Bronchial epithelial cell (primary cell): ENCODE measurements at places on chromosomes 7 and 10.

DNA sequence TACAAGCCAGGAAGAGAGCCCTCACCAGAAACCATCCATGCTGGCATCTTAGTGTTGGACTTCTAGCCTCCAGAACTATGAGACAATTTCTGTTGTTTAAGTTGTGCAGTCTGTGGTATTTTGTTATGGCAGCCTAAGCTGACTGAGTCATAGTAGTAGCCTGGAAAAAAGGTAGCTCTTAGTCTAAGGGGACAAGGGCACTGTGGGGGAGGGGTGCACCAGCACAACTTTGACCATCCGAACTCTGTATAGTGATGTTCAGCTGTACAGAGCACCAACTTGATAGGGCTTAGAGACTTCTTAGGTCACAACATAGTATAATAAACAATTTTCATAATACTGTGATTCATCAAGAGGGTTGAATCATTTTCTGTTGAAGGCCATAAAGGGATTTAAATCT, 14.3 kb downstream of the EIF4EBP2 start:
- peak; percentile 61 for DNase-seq

DNA sequence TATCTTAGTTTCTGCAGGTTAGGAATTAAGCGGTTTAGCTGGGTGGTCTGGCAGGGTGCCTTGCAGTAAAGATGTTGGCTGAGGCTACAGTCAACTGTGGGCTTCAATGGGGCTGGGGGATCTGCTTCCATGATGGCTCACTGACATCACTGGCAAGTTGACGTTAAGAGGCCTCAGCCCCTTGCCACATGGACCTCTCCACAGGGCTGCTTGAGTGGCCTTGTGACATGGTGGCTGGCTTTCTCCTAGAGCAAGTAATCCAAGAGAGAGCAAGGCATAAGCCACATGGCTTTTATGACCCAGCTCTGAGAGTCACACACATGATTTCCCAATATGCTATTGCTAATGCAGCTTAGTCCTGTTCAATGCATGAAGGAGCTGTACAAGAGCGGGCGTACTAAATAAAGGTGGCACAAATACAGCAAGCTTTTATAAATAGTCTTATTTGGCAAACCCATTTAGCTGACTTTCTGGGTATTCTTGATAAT, 109.1 kb downstream of the SEPTIN7 start:
- no peak for DNase-seq

- DNase-seq = peak; percentile 91
These were observed 262.8 kb upstream of the GRB10 start for GRCh38 chr7:51045319-51046102.

GRCh38 chr7:76296743-76297740, 5.4 kb upstream of the HSPB1 start:
- peak; percentile 99 for DNase-seq

DNA sequence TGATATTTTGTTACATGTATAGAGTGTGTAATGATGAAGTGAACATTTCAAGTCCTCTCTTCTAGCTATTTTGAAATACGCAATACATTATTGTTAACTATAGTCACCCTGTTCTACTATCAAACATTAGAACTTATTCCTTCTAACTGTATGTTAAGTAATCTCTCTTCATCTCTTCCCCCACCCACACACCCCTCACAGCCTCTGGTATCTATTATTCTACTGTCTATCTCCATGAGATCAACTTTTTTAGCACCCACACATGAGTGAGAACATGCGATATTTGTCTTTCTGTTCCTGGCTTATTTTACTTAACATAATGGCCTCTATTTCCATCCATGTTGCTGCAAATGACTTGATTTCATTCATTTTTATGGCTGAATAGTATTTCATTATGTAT, 57.7 kb upstream of the EGR2 start:
- no peak for DNase-seq

- no peak for DNase-seq
These were observed 438.1 kb upstream of the NRP1 start for GRCh38 chr10:33772370-33773252.

DNA sequence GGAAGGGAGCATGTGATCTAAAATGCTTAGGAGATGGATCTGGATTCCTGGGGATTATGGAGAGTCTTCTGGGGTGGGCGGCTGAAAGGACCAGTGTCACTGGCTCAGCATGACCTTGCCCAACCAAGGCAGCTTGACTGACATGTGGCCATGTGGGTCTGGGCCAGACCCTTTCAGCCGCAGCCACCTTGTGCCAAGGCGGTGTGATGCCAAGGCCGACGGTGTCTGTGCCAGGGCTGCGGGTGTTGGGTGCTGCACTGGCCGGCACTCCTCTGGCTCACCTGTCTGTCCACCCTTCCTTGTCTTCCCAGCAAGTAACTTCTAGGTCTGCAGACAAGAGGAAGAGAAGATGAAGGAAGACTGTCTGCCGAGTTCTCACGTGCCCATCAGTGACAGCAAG, 8.8 kb downstream of the DEPP1 start:
- DNase-seq = no peak

GRCh38 chr7:101816595-101817470, 593 bp upstream of the CUX1 start:
- no peak for DNase-seq

DNA sequence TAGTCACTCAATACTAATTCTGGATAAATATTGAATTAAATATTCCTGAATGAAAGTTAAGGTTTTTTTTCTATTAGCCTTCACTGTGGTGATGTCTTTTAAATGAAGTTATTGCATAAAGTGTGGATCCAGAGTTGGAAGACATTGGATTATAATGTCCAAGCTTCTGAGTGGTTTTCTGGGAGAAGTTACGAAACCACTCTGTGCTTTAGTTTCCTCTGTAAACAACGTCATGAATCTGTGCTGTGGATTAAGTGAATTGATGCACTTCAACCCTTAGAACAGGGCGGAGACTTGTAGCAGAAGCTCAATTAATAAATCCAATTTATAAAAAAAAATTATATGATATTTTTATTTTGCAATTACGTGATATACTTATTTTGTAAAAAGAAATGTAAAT, 271.7 kb downstream of the BICC1 start:
- no peak for DNase-seq

DNA sequence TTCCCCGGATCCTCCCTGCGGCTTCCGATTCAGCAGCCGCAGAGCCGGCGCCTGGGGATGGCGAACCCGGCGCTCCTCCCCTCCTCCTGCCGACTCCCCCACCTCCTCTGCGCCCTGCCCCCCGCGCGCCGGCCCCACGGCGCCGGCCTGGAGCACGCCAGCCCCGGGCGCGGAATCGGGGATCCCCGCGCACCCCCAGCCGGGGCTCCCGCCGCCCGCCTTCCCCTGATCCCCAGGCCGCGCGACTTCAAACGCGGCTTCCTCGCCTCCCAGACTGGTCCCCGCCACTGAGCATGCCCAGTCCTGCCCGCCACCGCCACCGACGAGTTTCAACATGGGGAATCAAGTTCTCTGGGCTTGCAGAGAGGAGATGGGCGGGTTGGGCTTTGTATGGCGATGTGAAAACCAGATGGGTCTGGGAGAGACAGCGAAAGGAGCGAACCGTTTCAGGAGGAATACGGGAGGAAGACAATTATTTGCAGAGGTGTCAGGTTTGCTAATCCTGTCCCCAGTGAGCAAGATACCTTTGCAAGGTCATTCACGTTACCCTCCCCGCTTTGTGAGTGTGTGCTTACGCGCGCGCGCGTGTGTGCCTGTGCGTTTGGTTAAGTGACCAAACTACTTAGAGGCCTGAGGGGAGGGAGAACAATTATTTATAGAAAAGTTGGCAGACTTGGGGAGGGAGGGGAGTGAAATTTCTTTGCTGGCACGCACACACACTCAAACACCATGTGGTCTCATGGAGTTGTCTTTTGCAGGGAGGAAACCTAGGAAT, at the start of gene PANK1:
Gene PANK1 (minus strand): TSS at position 276 of the 775 bp plus-strand sequence. CDS start 351 bp downstream, outside the sequence.
- DNase-seq = peak; percentile 90

DNA sequence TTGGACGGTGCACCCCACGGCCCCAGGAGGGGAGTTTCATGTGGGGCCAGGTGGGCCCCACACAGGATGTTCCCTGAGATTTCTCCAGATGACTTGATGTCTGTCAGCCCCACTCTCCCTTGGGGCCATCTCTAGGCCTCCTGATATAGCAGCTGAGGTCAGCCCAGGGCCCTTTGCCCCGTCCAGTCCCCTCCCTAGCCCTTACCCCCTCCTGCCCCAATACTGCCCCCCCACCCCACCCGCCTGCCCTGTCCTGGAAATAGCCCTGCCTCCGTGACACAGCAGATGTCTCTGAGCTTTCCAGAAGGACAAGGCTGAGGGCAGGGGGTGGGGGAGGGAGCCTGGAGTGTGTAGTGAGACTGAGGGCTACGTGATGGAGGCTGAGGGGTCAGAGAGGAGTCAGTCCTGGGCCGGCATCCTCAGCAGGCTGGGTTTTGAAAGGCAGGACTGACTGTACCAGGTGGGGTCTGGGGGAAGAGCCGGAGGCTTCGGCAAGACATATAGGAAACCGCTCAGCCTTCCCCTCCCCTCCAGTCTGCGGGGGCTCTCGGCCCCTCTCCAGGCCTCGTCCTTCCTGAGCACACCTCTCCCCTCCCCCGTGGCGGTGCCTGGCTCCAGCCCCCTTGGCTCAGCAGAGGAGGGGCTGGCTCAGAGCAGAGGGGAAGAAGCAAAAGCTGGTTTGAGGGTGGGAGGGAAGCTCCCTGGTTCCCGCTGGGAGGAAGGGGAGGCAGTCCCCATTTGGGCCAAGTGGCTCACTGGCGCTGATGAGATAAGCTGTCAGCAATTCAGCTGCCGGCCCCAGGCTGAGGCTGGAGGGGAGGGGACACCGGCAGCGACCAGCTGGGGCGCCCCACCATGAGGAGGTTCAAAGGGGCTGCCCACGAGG, 2.0 kb downstream of the FLNC start:
- no peak for DNase-seq

GRCh38 chr10:72011468-72011867, 47.3 kb downstream of the CHST3 start:
- DNase-seq = no peak

GRCh38 chr7:6648066-6648814, 11.1 kb downstream of the ZNF316 start:
- DNase-seq = no peak

GRCh38 chr7:117012284-117012683, 59.0 kb downstream of the ST7 start:
- DNase-seq = no peak

- DNase-seq = no peak
These were observed 152.5 kb downstream of the LCOR start for GRCh38 chr10:96984541-96985131.

- no peak for DNase-seq
These were observed 29.6 kb downstream of the SLC16A12 start for GRCh38 chr10:89505640-89506275.

- peak; percentile 62 for DNase-seq
These were observed 2.8 kb upstream of the TECTB start for GRCh38 chr10:112280205-112280921.

DNA sequence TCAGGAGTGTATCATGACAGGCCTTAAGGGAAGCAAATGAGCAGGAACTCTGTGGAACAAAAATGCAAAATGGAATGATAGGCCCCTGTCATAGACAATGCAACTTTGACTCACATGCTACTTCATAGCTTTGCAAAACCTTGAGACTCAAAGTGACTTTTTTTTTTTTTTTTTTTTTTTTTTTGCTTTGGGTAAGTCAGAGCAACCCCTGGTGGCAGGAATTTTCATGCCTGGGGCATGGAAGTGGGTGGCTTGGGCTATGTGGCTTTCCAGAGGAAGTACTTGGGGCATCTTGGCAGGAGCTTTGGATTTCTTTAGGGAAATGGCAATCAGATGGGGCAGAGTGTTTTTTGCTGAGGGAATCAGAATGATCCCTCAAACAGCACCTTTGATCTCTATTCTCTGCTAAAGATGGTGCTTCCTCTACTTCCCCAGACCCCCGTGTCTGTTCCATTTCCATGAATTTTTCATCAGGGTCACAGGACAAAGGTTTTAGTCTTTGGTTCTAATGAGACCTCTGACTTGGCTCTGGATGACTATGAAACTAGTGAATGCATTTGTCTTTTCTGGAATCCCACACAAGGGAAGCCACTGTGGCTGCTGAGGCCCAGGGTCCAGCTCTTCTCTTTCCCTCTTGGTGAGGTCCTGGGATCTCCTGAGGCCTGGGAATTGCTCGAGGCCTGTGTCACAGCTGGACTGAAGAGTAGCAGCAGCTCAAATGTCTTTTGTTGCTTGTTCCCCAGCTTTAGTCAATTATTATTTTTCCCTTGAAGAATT, 62.8 kb downstream of the TACC2 start:
- DNase-seq = peak; percentile 76

- peak; percentile 75 for DNase-seq
These were observed 80.4 kb downstream of the NOC3L start for GRCh38 chr10:94282369-94282768.

- no peak for DNase-seq
These were observed 591.1 kb downstream of the TNS3 start for GRCh38 chr7:46990761-46991160.

DNA sequence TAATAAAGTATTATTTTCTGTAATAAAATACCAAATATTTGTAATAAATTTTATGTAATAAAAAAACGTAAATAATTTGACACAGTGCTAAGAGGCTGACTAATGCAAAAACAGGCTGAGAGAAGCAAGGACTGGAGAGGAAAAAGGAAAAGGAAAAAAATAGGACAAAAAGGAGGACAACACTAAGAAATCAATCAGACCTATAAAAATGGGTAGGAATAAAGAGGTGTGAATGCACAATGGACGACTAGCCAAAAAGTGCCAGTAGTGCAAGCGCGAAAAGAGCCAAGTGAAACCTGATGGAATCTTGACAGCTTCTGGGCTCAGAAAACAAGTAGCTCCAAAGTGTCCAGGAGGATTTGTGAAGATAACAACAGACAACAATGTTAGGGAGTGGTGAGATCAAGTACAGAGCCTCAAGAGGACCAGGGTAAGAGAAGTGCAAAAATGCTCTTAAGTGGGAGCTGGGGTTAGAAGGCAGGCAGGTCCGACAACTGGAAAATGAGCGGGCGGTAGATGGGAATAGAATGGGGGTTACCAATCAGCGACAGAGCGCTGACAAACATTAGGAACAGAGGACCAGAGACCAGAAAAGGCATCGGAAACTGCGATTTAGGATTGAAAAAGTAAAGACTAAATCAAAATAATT, 1.2 kb downstream of the BRAF start:
- peak; percentile 19 for DNase-seq

GRCh38 chr7:54292171-54292925, 249.8 kb upstream of the VSTM2A start:
- no peak for DNase-seq

DNA sequence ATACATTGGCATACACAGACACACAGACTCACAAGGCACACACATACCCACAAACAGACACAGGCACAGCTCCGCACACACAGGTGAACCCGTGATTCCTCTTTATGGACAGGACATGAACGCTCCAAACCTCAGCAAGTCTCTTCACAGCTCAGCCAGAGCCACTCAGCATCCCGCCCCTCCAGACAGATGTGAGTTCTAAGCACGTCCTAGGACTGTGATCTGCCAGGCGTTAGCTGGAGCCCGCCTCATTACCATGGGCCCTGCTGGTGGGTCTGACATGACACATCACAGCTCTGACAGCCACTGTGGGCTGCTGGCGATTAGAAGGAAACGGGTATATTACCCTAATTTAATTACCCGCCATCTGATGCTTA, 176.7 kb upstream of the PPP2R2D start:
- DNase-seq = no peak

GRCh38 chr7:46459942-46460341, 538.9 kb upstream of the IGFBP3 start:
- DNase-seq = no peak

- no peak for DNase-seq
These were observed 119.0 kb downstream of the SEC23IP start for GRCh38 chr10:120011359-120012130.

GRCh38 chr7:156184164-156184563, 371.9 kb upstream of the SHH start:
- peak; percentile 17 for DNase-seq

GRCh38 chr10:110017907-110018306, 10.1 kb downstream of the ADD3 start:
- DNase-seq = no peak
